ENCODE measurements at places on chromosomes 2 and 18. TPM values are rescaled to one million over a fixed set of nuclear protein-coding genes. Genes with fewer than 3 reads are reported as not detected.

DNA sequence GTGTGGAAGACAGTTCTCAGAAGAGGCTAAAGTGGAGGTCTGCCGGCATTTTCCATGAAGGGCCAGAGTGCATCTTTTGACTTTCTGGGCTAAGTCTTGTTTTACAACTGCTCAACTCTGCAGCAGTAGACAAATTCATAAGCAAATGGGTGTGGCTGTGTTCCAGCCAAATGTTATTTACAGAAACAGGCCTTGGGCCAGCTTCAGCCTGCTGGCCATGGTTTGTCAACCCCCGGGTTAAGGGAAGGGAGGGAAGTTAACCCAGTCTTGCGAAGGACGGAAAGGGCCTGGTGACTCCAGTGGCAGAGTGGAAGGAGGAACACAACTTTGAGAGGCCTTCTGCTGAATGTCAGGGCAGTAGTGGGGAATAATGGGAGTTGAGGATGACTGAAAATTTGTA, 34.3 kb upstream of the NCKAP5 start:
- no peak for DNase-seq
- H3K27me3 ChIP-seq, result peaks cover 6% of the 10 kb centered on the region
- no peaks in the 10 kb centered on the region for H3K36me3 ChIP-seq
- H3K4me1 ChIP-seq, result no peaks in the 10 kb centered on the region
- H3K27ac ChIP-seq, result no peak overlapping the region

GRCh38 chr18:3226048-3226447, 6.3 kb upstream of the MYOM1 start:
- H3K27me3 ChIP-seq, result peaks cover 12% of the 10 kb centered on the region
- H3K4me3 ChIP-seq, result no peak overlapping the region
- H3K27ac ChIP-seq, result no peak overlapping the region
- H3K4me1 ChIP-seq, result peaks cover 4% of the 10 kb centered on the region

DNA sequence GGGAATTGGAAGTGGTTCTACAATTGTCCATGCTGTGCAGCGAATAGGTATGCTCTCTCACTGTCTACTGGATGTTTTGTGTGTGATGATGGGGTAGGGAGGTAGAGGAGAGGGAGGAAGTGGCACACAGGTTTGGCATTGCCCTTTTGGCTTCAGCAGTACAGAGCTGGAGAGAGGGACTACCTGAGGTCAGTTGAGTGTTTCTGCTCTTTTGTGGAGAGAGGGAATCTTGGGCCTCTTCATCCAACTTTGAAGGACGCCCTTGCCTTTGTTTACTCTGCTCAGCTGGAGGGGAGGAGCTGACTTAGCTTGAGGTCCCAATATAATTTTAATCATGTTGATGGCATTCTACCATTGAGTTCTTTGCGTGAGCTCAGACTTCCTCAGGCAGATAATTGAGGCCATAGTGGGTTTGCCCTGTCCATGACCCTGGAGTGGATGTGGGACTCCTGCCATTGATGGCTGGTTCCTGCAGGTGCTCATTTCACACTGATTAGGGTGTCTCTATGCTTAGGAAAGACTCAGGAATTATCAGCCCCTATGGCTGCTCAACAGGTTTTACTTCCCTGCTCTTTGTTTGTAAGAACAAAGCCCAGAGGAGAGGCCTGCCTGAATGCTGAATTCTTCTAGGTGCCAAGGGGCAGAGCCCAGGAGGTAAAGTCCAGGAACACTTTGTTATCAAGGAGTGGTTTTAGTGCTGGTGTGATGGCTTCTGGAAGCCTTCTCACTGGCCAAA, 7.2 kb downstream of the RPIA start:
- H3K36me3 ChIP-seq, result peaks cover 7% of the 10 kb centered on the region
- peaks cover 28% of the 10 kb centered on the region for H3K4me1 ChIP-seq
- no peak overlapping the region for H3K4me3 ChIP-seq
- no peak for DNase-seq

- peaks cover 7% of the 10 kb centered on the region for H3K36me3 ChIP-seq
- H3K4me1 ChIP-seq, result peaks cover 28% of the 10 kb centered on the region
- peak overlapping the region; percentile 84 for H3K27ac ChIP-seq
- no peaks in the 10 kb centered on the region for H3K27me3 ChIP-seq
- DNase-seq, result no peak
These were observed 36.2 kb downstream of the THADA start for GRCh38 chr2:43559391-43560230.

DNA sequence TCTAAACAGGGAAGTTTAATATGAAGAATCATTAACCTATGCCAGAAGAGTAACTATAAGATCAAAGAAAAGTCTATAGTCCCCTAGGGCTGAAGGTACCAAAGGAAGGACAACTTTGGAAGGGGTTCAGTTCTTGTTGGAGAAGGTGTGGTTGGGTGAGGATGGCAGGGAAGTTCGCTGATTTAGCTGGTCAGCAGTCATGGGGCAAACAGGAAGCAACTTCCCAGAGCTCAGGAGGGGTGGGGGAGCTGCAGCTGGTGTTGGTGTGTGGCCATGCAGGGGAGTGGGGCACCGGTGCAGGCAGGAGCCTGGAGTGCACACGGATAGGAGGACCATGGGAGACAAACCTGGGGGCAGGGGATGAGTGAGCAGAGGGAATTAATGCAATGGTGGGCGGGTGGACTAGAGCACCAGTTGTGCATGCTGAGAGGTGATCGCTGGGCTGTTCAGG, 34.0 kb downstream of the FHOD3 start:
- no peak overlapping the region for H3K4me3 ChIP-seq
- no peak for DNase-seq
- peaks cover 2% of the 10 kb centered on the region for H3K4me1 ChIP-seq
- H3K27me3 ChIP-seq, result peaks cover 43% of the 10 kb centered on the region
- no peaks in the 10 kb centered on the region for H3K36me3 ChIP-seq

DNA sequence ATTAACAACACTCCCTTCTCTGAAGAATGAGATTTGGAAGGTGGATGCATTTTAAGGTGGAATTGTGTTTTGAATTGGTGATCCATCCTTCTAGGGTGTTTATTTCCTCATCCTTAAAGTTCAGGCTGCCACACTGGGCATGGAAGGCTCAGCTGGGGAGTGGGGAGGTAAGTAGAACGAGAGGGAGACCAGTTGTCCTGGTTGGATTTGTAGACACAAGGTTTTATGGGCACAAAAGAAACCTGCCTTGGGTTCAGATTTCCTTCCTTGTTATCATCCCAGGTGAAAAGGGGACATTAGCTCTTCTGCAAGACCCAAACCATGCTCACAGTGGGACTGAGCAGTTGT, 101.0 kb upstream of the SIX3 start:
- no peak overlapping the region for H3K27ac ChIP-seq
- no peak overlapping the region for H3K4me3 ChIP-seq
- H3K4me1 ChIP-seq, result no peaks in the 10 kb centered on the region
- no peak for DNase-seq
- H3K27me3 ChIP-seq, result peaks cover 51% of the 10 kb centered on the region
- H3K36me3 ChIP-seq, result peaks cover 2% of the 10 kb centered on the region

- H3K27ac ChIP-seq, result no peak overlapping the region
- H3K36me3 ChIP-seq, result no peaks in the 10 kb centered on the region
- DNase-seq, result no peak
- no peaks in the 10 kb centered on the region for H3K4me1 ChIP-seq
- H3K27me3 ChIP-seq, result no peaks in the 10 kb centered on the region
- no peak overlapping the region for H3K4me3 ChIP-seq
These were observed 61.4 kb downstream of the GPR39 start for GRCh38 chr2:132477962-132478361.

DNA sequence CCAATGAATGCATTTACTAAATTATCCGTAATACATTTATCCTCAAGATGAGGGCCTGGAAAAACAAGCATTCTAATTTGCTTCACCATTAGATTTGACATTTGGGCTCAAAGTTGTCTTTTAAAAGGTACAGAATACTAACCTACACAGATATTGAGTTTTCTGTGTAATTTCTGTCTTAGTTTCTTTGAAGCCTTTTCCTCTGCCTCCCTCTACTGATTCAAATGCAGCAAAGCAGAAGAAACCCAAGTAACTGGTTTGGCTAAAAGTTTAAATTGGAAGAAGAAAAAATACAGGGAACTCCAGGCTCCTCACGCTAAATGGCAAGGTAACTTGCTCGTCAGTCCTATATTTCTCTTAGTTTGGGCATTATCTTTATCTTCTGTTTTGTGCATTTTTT, 53.3 kb upstream of the SLC5A7 start:
- H3K27ac ChIP-seq, result no peak overlapping the region
- peaks cover 17% of the 10 kb centered on the region for H3K27me3 ChIP-seq
- DNase-seq, result no peak

GRCh38 chr2:11872948-11873269, 126.5 kb downstream of the LPIN1 start:
- no peaks in the 10 kb centered on the region for H3K27me3 ChIP-seq
- no peak overlapping the region for H3K27ac ChIP-seq
- no peaks in the 10 kb centered on the region for H3K36me3 ChIP-seq
- no peak overlapping the region for H3K4me3 ChIP-seq
- H3K4me1 ChIP-seq, result peaks cover 27% of the 10 kb centered on the region

GRCh38 chr2:238202326-238203093, 985 bp downstream of the ILKAP start:
- no peaks in the 10 kb centered on the region for H3K27me3 ChIP-seq
- DNase-seq, result no peak
- no peaks in the 10 kb centered on the region for H3K36me3 ChIP-seq
- H3K4me1 ChIP-seq, result peaks cover 24% of the 10 kb centered on the region

GRCh38 chr2:155309483-155309882, 611.0 kb downstream of the KCNJ3 start:
- DNase-seq, result no peak
- H3K36me3 ChIP-seq, result no peaks in the 10 kb centered on the region
- no peaks in the 10 kb centered on the region for H3K27me3 ChIP-seq
- no peak overlapping the region for H3K4me3 ChIP-seq
- no peak overlapping the region for H3K27ac ChIP-seq

- no peak overlapping the region for H3K27ac ChIP-seq
- no peaks in the 10 kb centered on the region for H3K36me3 ChIP-seq
- H3K27me3 ChIP-seq, result peaks cover 51% of the 10 kb centered on the region
- DNase-seq, result no peak
- H3K4me3 ChIP-seq, result no peak overlapping the region
- no peaks in the 10 kb centered on the region for H3K4me1 ChIP-seq
These were observed 40.2 kb downstream of the CCDC74A start for GRCh38 chr2:131567891-131568290.

- no peaks in the 10 kb centered on the region for H3K4me1 ChIP-seq
- no peak for DNase-seq
- no peak overlapping the region for H3K4me3 ChIP-seq
- no peaks in the 10 kb centered on the region for H3K36me3 ChIP-seq
These were observed 27.2 kb upstream of the BBS5 start for GRCh38 chr2:169452080-169452479.

GRCh38 chr18:63604791-63605567, 17.8 kb downstream of the SERPINB13 start:
- peaks cover 11% of the 10 kb centered on the region for H3K27me3 ChIP-seq
- DNase-seq, result no peak
- H3K36me3 ChIP-seq, result no peaks in the 10 kb centered on the region
- no peak overlapping the region for H3K27ac ChIP-seq

GRCh38 chr2:30803281-30803680, 4.0 kb downstream of the CAPN13 start:
- DNase-seq, result no peak
- peaks cover 38% of the 10 kb centered on the region for H3K27me3 ChIP-seq
- H3K36me3 ChIP-seq, result peaks cover 2% of the 10 kb centered on the region
- H3K4me3 ChIP-seq, result no peak overlapping the region

DNA sequence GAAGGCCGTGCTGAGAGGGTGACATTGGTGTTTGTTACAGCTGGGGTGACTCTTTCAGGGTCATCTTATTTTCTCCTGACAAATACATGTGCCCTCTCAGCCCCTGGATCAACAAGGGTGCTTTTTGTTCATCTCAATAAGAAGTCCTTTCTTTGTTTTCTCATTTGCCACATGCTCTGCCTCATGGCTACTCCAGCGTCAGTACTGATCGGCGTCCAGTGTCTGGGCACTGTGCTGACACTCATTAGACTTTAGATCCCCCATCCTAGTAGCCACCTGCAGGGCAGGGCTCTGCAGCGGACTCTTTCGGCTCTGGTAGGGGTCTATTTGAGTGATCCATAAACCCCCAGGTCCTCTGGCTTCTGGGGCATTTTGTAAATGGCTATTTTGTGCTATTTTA, 38.4 kb downstream of the NPPC start:
- peaks cover 60% of the 10 kb centered on the region for H3K27me3 ChIP-seq
- H3K4me1 ChIP-seq, result no peaks in the 10 kb centered on the region
- H3K36me3 ChIP-seq, result peaks cover 4% of the 10 kb centered on the region
- H3K27ac ChIP-seq, result no peak overlapping the region
- no peak overlapping the region for H3K4me3 ChIP-seq

GRCh38 chr2:116716444-116716843, 1098.0 kb upstream of the DDX18 start:
- no peaks in the 10 kb centered on the region for H3K4me1 ChIP-seq
- H3K36me3 ChIP-seq, result no peaks in the 10 kb centered on the region
- H3K4me3 ChIP-seq, result no peak overlapping the region
- DNase-seq, result no peak
- no peak overlapping the region for H3K27ac ChIP-seq
- no peaks in the 10 kb centered on the region for H3K27me3 ChIP-seq

DNA sequence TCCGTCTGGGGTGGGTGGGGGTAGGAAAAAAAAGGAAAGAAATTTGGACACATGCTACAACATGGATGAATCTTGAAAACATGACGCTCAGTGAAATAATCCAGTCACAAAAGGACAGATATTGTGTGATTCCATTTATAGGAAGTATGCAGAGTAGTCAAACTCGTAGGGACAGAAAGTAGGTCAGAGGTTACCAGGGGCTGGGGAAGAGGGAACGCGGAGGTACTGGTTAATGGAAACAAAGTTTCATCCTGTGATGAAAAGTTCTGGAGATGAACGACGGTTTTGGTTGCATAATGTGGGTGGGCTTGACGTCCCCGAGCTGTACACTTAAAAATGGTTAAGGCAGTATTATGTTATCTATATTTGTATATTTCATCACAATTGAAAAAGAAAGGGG, 4.5 kb upstream of the SFTPB start:
- H3K36me3 ChIP-seq, result no peaks in the 10 kb centered on the region
- H3K4me3 ChIP-seq, result no peak overlapping the region
- peaks cover 11% of the 10 kb centered on the region for H3K4me1 ChIP-seq
- DNase-seq, result no peak
- no peak overlapping the region for H3K27ac ChIP-seq

DNA sequence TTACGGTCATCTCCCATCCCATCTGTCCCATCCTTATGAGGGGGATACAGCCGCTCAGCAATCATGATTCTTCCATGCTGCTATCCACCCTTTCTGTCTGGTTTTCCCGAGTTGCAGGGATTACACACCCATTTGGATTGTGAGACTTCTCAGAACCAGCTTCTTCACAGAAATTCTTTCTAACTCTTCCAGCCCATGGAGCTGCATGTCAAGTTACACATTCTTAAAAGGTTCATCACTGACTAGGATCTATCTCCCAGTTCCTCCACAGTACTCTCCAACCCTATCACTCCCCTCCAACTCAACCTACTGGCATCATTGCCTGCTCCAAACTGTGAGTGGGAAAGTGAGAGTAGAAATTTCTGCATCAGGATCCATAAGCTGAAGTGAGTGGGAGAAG, 558.2 kb upstream of the TNP1 start:
- no peaks in the 10 kb centered on the region for H3K27me3 ChIP-seq
- DNase-seq, result no peak
- no peak overlapping the region for H3K27ac ChIP-seq
- no peaks in the 10 kb centered on the region for H3K4me1 ChIP-seq
- no peaks in the 10 kb centered on the region for H3K36me3 ChIP-seq

- H3K36me3 ChIP-seq, result no peaks in the 10 kb centered on the region
- no peak overlapping the region for H3K27ac ChIP-seq
- peaks cover 5% of the 10 kb centered on the region for H3K4me1 ChIP-seq
- DNase-seq, result no peak
- H3K27me3 ChIP-seq, result peaks cover 17% of the 10 kb centered on the region
These were observed 120.0 kb upstream of the MAPRE2 start for GRCh38 chr18:34921226-34921625.

Gene MALL
- 0.12 TPM for total RNA-seq

Gene SLC23A3
- total RNA-seq, result 0.65 TPM

Gene CFAP210
- total RNA-seq, result 1.6 TPM

Gene FAHD2A
- 19.1 TPM for total RNA-seq

Gene IL36G
- total RNA-seq, result not detected

Gene ZNF407
- total RNA-seq, result 26.0 TPM

Gene FRZB
- total RNA-seq, result not detected

Gene SCN9A
- not detected for total RNA-seq
